ENCODE measurements at places on chromosomes 1 and 21.

DNA sequence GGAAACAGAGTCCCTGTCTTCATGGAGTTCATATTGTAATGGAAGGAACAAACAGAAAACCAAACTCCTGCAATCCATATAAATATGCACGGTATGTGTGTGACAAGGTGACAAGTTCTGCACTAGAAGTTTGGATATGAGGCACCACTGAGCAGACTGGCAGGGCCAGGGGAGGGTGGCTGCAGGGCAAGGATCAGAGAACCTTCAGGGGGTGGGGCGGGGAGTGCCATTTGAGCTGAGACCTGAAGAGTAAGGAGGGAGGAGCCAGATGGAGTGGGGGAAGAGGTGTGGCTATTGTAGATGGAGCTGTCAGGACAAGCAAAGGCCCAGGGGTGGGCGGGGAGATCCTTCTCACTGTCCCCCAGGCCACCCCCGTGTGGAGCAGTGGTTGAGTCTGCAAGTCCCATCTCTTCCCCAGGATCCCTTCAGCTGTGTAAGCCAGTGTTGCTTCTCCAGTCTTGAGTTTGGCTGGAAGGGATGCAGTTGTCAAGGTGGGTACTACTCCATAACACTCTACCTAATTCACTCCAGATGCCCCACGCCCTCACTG is 76.4 kb downstream of the ATP5PO start:
- no peak for DNase-seq

DNA sequence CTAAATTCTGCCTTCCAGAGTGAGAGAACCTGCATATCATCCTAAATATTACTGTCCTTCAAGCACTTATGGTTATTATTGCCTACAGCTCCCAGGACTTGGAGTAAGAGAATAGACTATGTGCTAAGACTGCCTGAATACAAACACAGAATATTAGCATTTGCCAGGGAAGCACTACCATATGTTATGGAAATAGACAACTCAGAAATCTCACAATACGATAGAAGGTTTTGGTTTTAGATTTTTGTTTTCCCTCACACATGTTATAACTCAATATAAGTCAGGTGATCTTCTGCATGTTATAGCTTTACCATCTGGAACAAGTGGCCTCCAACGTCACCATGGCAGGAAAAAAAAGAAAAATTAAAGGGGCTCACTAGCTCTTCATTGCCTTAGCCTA is 413.9 kb downstream of the LRRIQ3 start:
- DNase-seq: no peak

DNA sequence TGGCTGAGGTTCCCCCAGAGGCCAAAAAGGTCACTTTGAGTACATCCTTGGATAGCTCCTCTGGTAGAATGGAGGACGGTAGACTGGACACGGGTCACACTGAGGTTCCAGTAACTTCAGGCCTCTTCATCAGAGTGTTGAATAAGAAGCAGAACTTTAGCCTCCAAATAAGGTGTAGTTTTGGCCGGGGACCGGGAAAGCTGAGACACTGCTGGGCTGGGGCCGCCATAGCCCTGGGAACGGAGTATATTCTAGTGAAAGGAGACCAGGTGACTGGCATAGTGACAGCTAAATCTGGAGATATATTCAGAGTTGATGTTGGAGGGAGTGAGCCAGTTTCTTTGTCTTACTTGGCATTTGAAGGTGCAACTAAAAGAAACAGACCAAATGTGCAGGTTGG is 84.1 kb downstream of the EVA1C start:
- no peak for DNase-seq

GRCh38 chr1:52348704-52349300 is 17.2 kb downstream of the CC2D1B start:
- peak; percentile 65 for DNase-seq

DNA sequence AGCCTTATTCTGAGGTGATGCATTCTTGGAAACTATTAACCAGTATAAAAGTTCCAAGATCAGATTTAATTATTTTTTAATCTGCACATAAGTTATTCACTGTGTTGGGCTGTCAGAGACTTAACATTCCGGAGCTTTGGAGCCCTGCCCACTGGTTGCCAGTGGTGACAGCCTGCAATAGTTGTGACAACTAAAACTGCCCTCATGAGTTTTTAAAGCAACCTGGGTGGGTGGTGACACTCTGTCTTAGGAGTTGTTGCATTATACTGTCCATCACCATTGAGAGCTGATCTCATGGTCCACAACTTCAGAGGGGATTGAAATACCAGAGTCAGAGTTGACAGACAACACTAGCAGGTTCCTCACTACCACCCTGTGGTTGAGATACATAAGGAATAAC is 653.9 kb upstream of the USP24 start:
- no peak for DNase-seq

DNA sequence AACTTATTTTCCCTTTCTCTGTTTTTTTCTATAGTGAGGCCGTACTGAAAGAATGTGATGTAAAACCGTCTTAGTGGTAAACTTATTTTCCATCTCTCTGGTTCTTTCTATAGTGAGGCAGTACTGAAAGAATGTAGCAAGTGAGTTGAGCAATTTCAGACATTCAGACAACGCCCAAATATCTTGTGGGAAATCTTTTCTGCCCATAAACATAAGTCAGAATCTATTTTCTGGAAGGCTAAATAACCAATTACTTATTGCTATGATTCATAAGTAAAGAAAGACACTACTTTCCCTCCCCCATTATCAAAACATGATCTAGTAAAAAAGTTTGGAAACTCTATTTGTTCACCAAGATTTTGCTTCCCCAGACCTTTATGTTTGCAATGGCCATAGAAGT is 18.8 kb upstream of the SCCPDH start:
- DNase-seq: peak; percentile 95

GRCh38 chr21:42878678-42878992 is 704 bp downstream of the WDR4 start:
- DNase-seq: no peak

- no peak for DNase-seq
Observed at GRCh38 chr1:196376630-196377328, 231.5 kb downstream of the KCNT2 start.

GRCh38 chr1:228081578-228082213 is 812 bp upstream of the ARF1 start:
- DNase-seq: peak; percentile 26

GRCh38 chr1:87115317-87115890 is 201.0 kb downstream of the HS2ST1 start:
- DNase-seq: peak; percentile 40

DNA sequence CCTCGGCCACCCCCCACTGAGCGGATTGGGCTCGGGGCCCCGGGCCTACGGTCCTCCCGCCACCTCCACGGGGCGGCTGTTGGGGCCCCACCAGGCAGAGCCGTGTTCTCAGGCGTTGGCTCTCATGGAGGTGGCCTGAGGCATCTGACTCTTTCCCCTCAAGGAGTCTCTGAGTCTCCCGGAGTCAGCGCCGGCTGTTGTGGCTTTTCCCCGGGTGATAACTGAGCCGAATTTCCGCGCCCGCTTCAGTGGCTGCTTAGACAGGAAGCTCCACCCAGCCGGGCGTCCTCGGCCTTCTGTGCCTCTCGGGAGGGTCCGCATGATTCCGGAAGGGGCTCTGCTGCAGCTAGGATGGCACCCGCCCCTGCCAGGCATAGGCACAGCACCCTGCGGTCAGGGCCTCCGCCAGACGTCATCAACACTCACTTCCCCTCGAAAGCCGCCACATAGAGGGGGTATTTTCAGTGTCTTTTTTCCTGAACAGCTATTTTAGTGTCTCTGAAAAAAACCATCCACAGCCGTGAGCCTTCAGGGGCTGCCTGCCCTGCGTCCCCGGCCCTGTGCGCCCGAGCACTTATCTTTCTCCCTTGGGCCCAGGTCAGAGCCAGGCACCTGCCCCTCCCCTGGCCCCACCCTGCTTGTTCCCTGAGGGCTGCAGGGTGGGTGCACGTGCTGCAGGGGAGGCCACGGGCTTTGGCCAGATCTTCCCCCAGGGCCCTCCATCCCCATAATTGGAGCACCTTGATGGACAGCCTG is 72.9 kb downstream of the SKI start:
- peak; percentile 64 for DNase-seq

DNA sequence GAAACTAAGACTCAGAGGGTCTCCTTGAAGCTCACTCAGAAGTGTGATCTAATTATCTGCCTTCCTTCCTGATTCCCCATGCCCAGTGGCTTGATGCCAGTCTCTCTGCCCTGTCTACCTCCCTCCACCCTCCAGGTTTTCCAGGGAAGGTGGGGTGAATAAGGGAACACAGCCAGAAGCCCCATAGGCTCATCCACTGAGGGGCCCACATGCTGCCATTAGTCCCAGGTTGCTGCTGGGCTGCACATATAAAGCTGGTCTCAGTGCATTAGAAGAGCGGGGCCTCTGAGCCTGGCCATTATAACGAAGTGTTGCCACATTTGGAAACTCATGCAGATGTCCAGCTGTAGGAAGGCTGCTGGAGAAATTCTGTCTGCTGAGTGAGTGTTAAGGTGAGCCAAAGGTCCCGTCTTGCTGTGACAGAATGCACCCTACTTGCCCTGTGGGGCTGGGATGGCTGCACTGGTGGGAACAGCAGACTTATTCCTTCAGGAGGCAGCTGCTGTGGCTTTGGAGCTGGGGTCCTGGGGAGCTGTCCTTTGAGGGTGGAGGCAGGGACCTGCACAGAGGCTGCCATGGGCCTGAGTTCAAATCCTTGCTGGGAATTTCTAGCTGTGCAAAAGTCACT is 2.9 kb downstream of the ADORA1 start:
- no peak for DNase-seq

- no peak for DNase-seq
Observed at GRCh38 chr21:45504021-45504515, 38.2 kb downstream of the SLC19A1 start.

- no peak for DNase-seq
Observed at GRCh38 chr1:20008391-20008841, 29.0 kb upstream of the PLA2G2A start.

DNA sequence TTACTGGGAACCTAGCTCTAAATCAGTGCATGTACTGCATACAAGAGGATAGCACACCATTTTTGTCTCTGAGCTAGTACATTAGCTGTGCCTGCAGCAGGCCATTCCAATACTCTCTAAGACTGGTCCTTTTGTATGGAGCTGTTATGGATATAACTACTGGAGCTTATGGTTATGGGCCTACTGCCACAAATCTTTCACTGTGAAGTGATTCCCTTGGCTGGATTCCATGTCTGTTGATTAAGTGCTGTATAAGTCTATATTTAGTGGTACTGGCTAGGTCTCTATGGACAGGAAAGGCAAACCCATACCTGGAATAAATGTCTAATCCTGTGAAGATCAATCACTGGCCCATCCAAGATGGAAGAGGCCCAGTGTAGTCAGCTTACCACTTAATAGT is 12.0 kb downstream of the ZFYVE9 start:
- peak; percentile 49 for DNase-seq

DNA sequence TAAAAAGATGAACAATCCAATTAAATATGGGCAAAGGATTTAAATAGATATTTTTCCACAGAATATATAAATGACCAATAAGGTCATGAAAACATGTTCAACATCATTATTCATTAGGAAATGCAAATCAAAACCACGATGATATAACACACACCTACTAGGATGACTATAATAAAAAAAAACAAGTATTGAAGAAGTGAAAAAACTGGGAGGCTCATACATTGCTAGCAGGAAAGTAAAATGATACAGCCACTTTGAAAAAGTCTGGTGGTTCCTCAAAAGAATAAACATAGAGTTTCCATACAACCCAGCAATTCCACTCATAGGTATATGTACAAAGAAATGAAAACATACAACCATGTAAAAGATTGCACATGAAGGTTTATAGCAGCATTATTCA is 75.7 kb upstream of the RAB4A start:
- no peak for DNase-seq

GRCh38 chr1:114023377-114023776 is 44.1 kb downstream of the OLFML3 start:
- no peak for DNase-seq

DNA sequence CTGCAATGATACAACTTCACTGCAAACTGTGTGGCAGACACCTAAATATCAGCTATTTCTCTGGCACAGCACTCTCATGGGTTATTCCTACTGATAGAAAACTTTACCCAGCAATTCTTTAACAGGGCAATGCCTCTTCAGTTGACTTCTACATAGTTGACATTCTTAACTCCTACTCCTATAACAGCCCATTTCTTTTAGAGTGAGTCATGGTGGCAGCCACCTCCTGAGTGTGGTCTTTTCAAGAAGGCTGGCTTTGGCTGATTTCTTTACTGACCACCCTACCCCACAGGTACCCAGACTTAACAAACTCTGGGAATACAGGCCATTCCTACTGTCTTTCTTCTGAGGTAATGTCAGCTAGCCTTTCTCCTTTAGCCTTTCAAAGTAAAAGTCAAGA is 805.8 kb upstream of the ADGRL2 start:
- peak; percentile 13 for DNase-seq

GRCh38 chr1:28341591-28341990 is 12.8 kb downstream of the MED18 start:
- peak; percentile 24 for DNase-seq
